ENCODE measurements at places on chromosomes 16 and 17. TPM values are rescaled to one million over a fixed set of nuclear protein-coding genes. Genes with fewer than 3 reads are reported as not detected.

The PLA2G10 gene
- total RNA-seq = not detected

The BHLHA9 gene
- total RNA-seq = not detected

The CFAP97D1 gene
- total RNA-seq = not detected

The AURKB gene
- total RNA-seq = 243 TPM

DNA sequence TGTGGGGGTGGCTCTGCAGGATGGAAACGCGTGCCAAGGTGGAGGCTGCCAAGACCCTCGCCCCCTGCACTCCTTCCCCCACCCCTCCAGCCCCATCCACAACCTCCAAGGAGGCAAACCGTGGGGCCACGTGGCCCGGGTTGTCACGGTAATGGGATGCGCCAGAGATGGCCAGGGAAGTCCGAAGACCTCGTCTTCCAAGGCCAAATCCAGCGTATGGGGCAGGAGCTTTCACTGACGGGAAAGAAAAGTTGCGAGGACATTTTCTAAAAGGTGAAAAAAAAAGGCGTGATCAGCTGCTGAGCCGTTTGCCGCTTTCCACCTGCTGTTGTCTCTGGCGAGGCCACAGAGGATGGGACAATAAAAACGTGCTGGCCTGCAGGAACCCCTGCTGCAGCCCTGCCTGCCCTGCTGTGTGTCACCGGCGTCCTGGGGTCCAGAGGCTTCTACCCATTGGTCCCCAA is 28.3 kb upstream of the GSE1 start:
- no peak for DNase-seq
- no peaks in the 10 kb centered on the region for H3K27me3 ChIP-seq
- H3K4me3 ChIP-seq = no peak overlapping the region
- peaks cover 9% of the 10 kb centered on the region for H3K4me1 ChIP-seq

DNA sequence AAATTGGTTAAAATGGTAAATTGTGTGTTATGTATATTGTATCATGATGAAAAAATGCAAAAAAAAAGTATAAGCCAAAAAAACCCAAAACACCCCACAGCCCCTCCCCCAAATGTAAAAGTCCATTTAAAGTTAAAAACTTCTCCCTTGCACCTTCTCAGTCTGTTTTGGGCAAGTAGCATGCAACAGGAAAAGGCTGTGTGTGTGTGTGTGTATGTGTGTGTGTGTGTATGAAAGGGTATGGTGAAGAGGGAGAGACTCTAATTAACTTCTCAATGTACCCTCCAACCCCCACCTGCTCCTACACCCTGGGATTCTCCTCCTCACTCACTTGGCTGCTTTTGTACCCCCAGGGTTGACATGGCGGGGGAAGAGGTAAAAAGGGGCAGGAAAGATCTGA is 9.2 kb upstream of the GGT6 start:
- DNase-seq = no peak
- H3K4me1 ChIP-seq = peaks cover 19% of the 10 kb centered on the region
- H3K27me3 ChIP-seq = no peaks in the 10 kb centered on the region

GRCh38 chr16:49635591-49636581 is 220.0 kb downstream of the ZNF423 start:
- no peak overlapping the region for H3K27ac ChIP-seq
- DNase-seq = no peak
- no peaks in the 10 kb centered on the region for H3K36me3 ChIP-seq
- no peak overlapping the region for H3K4me3 ChIP-seq
- no peaks in the 10 kb centered on the region for H3K27me3 ChIP-seq

GRCh38 chr17:44595216-44595775 is 38.0 kb downstream of the FZD2 start:
- no peaks in the 10 kb centered on the region for H3K4me1 ChIP-seq
- no peak overlapping the region for H3K27ac ChIP-seq
- H3K27me3 ChIP-seq = peaks cover 5% of the 10 kb centered on the region

All from activated naive CD4-positive, alpha-beta T cell treated with anti-CD3 and anti-CD28 coated beads for 36 hours (primary cell).